ENCODE measurements at places on chromosomes 1 and 21.
A peak's percentile ranks its signal among the peaks of the same experiment; 100 is the strongest.

- no peak for DNase-seq
Observed at GRCh38 chr21:28421716-28422524, 570.8 kb downstream of the LTN1 start.

DNA sequence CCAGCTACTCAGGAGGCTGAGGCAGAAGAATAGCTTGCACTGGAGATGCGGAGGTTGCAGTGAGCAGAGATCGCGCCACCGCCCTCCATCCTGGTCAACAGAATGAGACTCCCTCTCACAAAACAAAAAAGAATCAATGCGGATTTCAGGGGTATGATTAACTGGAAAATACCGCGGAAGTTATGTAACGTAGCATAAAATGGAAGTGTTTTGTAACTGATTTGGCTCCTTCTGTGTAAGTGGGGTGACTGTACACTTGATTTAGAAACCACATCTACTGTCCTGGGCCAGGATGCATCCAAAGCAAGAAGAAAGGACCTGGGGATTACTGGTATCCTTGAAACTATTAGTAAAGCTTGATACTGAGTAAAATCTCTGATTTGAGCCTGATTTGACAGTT, 3.1 kb upstream of the VAMP4 start:
- DNase-seq: no peak

GRCh38 chr1:37391211-37392011, 83.0 kb upstream of the ZC3H12A start:
- DNase-seq: no peak

- DNase-seq: peak; percentile 24
Observed at GRCh38 chr1:41492341-41492848, 7.9 kb upstream of the EDN2 start.

- no peak for DNase-seq
Observed at GRCh38 chr21:28444557-28444956, 548.1 kb downstream of the LTN1 start.

DNA sequence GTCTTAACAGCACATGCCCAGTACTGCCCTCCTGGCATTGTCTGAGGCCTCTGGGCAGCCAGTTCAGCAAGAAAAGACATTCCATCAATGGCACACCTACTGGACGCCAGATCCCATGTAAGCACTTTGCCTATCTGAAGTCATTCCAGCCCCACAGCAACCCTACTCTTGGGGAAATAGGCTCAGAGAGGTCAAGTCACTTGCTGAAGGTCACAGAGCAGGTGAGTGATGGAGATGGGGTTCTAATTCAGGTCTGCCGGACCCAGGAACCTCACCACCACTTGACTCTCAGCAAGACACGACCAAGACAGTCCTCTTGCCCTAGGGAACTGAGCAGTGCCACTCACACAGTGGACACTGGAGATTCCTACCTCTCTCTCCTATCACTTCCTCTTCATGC, 79.4 kb downstream of the PAX7 start:
- no peak for DNase-seq

- DNase-seq: peak; percentile 8
Observed at GRCh38 chr1:62906428-62906886, 122.5 kb downstream of the ATG4C start.

DNA sequence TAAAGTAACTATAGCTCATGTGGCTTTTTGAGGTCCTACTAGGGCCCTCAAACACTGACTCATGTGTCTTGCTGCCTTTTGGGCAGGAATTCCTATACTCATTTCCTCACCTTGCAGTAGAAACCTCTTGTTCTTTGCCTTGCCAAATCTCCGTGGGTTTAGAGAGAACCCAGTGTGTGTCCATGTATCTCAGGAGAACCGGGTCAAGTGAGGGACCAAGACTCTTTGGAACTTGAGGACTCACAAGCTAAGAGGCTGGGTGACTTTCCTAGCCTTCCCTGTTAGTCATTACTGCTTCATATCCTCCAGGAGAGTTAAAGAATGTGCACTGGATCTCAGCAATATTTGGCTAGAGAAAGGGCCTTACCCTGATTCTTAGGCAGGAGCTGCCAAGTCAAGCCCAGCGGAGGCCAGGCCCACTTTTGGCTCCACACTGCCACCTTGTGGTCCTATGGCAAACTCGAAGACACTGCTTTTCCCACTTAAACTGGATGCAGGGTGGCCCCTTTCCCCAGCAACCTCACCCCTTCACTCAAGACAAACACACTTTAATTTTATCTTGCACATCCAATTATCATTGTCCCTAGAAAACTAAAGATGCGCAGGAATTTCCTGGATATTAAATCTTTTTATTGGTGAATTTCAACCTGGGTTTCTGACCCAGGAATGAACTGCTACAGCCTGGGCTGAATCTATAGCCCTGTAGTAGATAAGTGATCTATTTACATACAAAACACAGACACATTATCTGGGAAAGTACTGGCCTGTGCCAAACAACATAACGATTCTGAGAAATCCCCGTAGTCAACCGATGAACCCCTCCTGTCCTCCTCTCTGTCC, 10.6 kb downstream of the AVPR1B start:
- peak; percentile 90 for DNase-seq

DNA sequence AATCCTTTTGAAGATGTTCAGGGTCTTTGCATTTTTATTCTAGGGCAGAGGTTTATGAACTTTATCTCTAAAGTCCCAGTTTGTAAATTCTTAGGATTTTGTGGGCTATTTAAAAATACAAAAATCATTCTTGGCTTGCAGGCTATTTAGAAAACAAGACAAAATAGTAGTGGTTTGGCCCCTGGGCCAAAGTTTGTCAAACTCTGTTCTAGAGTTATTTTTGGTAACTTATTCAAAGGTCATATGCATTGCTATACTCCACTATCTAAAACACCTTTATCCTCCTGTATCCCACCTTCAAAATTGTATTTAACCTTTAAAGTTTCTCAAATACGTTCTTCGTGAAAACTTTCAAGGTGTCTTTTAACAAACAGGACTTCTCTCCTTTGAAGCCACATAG, 75.5 kb upstream of the LRRC53 start:
- DNase-seq: peak; percentile 12

GRCh38 chr1:232951180-232951579, 769 bp downstream of the NTPCR start:
- peak; percentile 50 for DNase-seq

GRCh38 chr1:111976332-111976731, 13.1 kb downstream of the KCND3 start:
- no peak for DNase-seq

GRCh38 chr1:232357416-232357815, 272.5 kb downstream of the SIPA1L2 start:
- DNase-seq: no peak

DNA sequence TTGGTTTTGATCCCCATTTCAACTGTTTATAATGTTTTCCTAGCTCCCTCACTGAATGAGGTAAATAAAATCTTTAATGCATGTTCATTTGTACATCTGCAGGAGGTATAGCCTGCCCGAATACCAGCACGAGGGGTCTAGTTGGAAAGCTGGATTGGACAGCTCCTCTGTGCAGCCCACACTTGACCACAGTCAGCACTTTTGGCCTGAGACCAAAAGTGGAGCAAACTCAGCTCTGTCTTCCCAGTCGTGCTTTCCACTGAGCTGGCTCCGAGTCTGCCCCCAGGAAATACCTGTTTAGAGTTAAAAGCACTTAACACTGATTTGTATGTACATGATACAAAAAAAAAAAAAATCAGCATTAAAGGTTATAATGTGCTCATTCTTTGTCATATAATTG, 224.4 kb downstream of the DSCAM start:
- DNase-seq: peak; percentile 54

GRCh38 chr1:36864182-36864822, 170.0 kb downstream of the GRIK3 start:
- DNase-seq: no peak

DNA sequence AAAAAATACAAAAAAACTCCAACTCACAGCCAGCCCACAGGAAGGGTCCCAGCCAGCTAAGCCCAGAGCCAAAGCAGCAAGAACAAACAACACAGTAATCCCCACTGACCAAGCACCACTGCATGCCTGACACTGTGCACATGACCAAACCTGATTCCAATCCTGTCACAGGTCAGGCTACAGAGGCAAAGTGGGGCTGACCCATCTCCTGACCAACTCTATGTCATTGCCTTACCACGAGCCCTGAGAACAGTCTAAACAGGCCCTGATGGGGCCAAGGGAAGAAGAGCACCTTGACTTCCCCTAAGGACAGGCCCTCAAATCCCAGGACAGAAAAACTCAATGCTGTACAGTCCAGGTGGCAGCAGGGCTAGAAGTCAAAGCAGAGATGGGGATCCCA, 2.4 kb downstream of the LSS start:
- no peak for DNase-seq

GRCh38 chr1:193019442-193020026, 39.6 kb downstream of the UCHL5 start:
- peak; percentile 72 for DNase-seq

DNA sequence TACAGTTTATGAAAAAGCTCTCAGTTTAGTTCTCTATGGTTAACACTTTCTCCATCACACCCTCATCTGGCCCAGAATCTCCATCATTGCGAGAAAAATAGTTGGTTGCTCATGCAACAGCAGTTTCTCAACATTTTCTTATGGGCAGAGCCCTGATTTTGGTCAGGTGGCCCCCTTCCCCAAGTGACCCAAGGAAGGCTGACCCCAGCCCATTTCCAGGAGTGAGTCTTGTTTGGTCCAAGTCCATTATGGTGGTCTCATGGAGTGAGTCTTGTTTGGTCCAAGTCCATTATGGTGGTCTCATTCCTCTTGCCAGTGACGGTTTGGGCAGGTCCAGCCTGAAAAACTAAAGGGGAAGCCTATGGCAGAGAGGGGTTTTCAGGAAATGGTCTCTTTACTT, 1.5 kb upstream of the TRIM62 start:
- no peak for DNase-seq

DNA sequence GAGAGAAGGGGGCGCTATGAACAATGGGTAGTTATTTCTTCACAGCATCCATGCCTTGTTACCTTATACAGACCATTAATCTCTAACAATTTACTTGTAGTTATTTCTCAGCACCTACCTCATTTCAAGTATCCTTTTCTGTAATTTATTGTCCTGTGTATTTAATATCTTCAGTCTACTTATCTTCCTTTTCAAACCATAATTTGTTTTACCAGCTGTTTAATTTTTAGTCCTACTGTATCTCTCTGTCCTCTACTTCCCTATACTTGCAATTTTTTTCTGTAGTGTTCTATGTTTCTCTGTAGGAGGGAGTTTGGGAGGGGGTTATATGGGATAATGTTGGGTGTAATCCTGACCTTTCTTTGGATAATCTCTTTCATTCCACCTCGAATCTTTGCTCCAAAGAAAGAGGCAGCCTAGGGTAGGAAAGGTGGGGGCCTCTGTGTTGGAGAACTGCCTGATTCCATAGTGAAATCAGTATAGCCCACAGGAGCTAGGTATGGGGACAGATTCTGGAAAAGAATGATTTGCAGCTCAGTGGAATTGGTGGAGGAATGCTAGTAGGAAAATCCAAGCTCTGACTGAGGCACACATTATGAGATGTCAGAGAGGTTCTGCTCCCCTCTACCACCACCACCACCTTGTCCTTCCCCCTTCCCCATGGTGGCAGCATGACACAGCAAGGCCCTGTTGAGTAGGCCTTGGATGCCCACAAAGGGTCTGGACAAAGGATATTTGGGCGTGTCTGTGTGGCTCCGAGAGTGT, 642 bp downstream of the MLLT11 start:
- peak; percentile 51 for DNase-seq

DNA sequence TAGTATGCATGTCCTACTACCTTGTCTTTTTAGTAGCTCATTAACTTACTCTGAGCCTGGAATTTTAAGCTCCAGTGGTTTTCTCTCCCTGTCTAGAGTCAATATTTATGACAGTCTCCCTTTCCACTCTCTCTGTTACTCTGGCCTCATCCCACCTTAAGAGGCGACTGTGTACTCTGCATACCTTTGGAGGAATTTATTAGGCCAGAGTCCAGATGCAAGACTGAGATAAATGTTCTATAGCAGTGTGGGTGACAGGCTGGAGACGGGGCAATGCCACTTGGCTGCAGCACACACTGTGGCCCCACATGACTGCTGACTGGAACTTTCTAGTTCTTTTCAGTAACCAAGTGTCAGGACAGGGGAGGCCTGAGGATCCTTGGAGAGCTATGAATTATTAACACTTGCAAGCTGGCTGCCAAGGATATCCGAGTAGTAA, 4.1 kb upstream of the PDZK1 start:
- no peak for DNase-seq

GRCh38 chr1:97159342-97159741, 437.8 kb downstream of the PTBP2 start:
- no peak for DNase-seq

DNA sequence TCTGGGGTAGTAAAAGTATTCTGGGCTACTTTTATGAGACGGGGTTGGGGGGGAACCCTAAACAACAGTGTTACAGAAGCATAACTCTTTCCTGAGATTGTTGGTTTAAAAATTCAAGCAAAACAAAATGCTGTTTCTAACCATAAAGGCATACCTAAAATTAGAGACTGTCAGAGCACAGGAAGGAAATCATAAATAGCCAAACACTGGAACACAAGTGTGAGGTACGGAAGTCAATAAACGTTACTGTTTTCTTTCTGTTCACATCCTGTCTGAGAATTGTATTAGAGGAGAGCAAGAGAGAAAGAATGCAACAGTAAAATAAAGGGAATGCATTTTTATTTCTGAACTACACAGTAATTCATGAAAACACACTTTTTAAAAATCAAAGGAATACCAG, 42.8 kb upstream of the IL12RB2 start:
- DNase-seq: no peak

GRCh38 chr21:41630917-41631316, 123.0 kb upstream of the TMPRSS2 start:
- no peak for DNase-seq

DNA sequence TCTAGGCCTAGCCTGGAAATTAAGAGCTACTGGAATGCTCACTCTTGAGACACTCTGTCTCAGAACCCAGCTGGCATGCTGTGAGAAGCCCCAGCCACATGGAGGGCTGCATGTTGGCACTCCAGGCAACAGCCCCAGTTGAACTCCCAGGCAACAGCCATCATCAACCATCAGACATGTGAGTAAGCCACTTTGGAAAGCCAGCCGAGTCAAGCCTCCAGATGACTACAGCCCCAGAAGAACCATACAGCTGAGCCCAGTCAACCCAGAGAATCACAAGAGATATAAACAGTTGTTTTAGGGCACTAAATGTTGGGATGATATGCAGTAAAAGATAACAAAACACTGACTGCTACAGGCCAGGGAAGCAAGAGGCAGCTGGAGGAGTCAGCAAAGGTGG, 17.7 kb upstream of the MAN1C1 start:
- no peak for DNase-seq

DNA sequence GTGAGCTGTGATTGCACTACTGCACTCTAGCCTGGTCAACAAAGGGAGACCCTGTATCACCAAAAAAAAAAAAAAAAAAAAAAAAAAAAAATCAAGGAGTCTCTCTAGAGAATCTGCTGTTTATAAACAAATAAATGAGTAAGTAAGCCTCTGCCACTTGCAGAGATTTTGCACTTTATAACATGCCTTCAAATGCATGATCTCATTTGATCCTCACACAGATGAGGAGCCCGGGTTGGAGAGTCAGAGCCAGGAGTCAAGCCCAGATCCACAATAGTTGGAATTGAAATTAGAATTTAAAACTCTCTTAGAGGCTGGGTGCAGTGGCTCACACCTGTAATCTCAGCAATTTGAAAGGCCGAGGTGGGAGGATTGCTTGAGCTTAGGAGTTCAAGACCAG, 4.0 kb downstream of the PRELP start:
- no peak for DNase-seq
